ENCODE measurements at places on chromosomes 5 and 9. TPM values are rescaled to one million over a fixed set of nuclear protein-coding genes. Genes with fewer than 3 reads are reported as not detected.

The IL11RA gene
- total RNA-seq = 45.5 TPM

DNA sequence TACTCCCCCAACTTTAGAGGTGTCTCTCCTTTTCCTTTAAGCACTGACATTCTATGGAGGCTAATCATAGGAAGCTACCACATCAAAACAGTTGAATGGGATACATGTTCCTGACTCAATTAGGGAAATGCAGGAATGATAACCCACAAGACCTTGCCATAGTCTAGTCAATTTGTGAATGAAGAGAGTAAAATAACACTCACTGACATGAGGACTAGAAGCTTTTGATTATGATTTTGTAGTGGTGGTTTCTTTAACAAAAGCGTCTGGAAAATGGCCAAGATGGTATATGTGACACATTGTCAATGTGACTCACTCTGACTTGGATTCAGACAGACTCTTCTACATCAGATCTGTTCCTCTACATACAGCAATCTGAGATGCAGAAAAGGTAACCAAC lies 13.7 kb upstream of the PRELID2 start:
- DNase-seq = no peak
- H3K27me3 ChIP-seq = no peaks in the 10 kb centered on the region
- no peak overlapping the region for H3K27ac ChIP-seq
- H3K4me3 ChIP-seq = no peak overlapping the region
- H3K36me3 ChIP-seq = no peaks in the 10 kb centered on the region

GRCh38 chr5:161934486-161934885 lies 86.6 kb downstream of the GABRA1 start:
- H3K36me3 ChIP-seq = no peaks in the 10 kb centered on the region
- DNase-seq = no peak
- no peak overlapping the region for H3K4me3 ChIP-seq
- H3K27ac ChIP-seq = no peak overlapping the region
- no peaks in the 10 kb centered on the region for H3K4me1 ChIP-seq
- no peaks in the 10 kb centered on the region for H3K27me3 ChIP-seq

GRCh38 chr5:172895549-172895948 lies 61.5 kb downstream of the ERGIC1 start:
- no peaks in the 10 kb centered on the region for H3K4me1 ChIP-seq
- H3K36me3 ChIP-seq = no peaks in the 10 kb centered on the region
- no peaks in the 10 kb centered on the region for H3K27me3 ChIP-seq
- H3K4me3 ChIP-seq = no peak overlapping the region

DNA sequence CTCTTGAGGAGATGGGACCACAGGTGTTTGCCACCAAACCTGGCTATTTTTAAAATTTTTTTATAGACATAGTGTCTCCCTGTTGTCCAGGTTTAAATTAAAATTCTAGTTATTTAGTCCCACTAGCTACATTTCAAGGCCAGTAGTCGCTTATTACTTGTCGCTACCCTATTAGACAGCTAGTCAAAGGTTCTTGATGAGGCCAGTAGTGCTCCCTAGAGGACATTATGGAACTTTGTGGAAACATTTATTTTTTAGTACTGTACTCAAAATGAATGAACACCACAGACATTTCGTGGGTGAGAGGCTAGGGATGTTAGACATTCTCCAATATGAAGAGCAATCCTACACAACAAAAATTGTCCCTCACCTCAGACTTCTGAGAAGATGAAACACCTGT lies 14.4 kb upstream of the GRXCR2 start:
- no peaks in the 10 kb centered on the region for H3K36me3 ChIP-seq
- no peak for DNase-seq
- no peak overlapping the region for H3K4me3 ChIP-seq

- H3K4me3 ChIP-seq = no peak overlapping the region
- no peaks in the 10 kb centered on the region for H3K27me3 ChIP-seq
- DNase-seq = no peak
- no peak overlapping the region for H3K27ac ChIP-seq
- no peaks in the 10 kb centered on the region for H3K36me3 ChIP-seq
Observed at GRCh38 chr5:91306497-91306896, 76.6 kb downstream of the ARRDC3 start.

DNA sequence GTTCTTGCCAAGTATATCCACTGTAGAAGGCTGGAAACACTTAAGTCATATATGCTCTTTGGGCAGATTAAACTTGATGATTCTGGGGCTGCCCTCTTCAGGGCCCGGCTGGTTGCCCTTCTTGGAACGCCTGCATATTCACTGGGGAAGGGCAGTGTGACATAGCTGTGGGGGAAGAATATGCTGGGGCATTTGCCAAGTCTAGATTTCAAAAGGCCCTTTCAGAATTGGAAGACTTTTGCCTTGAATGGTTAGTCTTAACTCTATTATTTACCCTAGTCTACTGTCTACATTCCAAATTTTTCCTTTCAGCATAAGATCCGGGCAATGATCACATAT lies 161.2 kb upstream of the PITX1 start:
- H3K4me1 ChIP-seq = no peaks in the 10 kb centered on the region
- H3K27me3 ChIP-seq = no peaks in the 10 kb centered on the region
- H3K27ac ChIP-seq = no peak overlapping the region
- H3K4me3 ChIP-seq = no peak overlapping the region
- H3K36me3 ChIP-seq = no peaks in the 10 kb centered on the region

DNA sequence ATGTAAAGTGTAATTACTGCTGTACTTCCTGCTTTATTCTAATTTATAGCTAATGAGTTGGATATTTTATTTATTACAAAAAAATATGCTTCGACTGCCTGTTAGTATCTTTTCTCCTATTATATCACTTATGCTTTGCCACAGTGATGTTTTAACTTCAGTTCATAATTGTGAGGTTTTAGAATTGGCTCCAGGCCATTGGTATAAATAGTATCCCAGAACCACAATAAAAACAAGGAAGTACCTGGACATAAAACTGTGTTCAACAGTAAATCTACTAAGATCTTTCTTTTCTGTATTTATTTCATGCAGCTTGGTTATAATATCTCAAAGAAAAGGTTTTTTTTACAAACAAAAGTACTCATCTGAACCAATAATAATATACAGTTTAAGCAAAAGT lies 354.3 kb upstream of the CDH9 start:
- no peaks in the 10 kb centered on the region for H3K4me1 ChIP-seq
- DNase-seq = no peak
- H3K36me3 ChIP-seq = no peaks in the 10 kb centered on the region
- no peak overlapping the region for H3K27ac ChIP-seq

The PCDHB9 gene
- 4.1 TPM for total RNA-seq

DNA sequence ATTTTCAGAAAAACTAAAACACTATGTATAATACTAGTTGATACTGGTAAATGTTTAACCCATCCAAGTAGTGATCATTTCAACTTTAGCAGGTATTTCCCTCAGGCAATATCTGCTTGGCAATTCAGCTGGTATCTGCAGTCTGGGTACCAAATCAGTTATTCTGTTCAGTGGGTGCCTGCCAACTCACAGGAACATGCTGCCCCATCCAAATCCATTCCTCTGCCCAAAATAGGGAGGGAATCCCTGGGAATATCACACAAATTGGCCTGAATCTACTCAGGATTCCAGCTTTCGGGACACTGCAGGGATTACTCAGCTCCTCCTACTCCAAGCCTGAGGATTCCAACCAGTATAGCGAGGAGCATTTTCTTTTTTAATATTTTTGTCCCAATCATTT lies 61.7 kb upstream of the PDE4D start:
- H3K4me1 ChIP-seq = no peaks in the 10 kb centered on the region
- H3K4me3 ChIP-seq = no peak overlapping the region
- H3K27me3 ChIP-seq = no peaks in the 10 kb centered on the region
- DNase-seq = no peak

The ZSWIM6 gene
- total RNA-seq = 16.8 TPM

DNA sequence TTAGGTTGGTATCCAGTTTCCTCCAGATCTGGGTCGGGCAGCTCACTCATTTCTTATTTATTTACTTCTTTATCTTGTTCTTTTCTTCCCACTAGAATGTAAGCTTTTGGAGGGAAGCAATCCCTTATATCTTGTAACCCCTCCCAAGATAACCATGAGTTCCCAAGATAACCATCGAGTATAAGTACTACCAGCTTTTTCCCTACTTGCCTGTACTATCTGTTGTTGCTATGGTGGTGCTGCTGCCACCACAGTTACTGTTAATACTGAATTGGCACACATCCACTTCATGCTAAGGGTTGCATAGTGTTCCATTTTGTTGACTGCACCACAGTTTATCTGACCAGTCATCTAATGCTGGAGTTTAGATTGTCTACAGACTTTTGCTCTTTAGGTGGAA lies 19.9 kb downstream of the NUP214 start:
- no peaks in the 10 kb centered on the region for H3K4me1 ChIP-seq
- no peak for DNase-seq
- H3K27me3 ChIP-seq = no peaks in the 10 kb centered on the region
- no peak overlapping the region for H3K4me3 ChIP-seq
- peaks cover 23% of the 10 kb centered on the region for H3K36me3 ChIP-seq

- H3K27me3 ChIP-seq = no peaks in the 10 kb centered on the region
- no peak for DNase-seq
- H3K4me3 ChIP-seq = no peak overlapping the region
- no peaks in the 10 kb centered on the region for H3K4me1 ChIP-seq
- no peaks in the 10 kb centered on the region for H3K36me3 ChIP-seq
- H3K27ac ChIP-seq = no peak overlapping the region
Observed at GRCh38 chr5:58545912-58546311, 37.0 kb upstream of the RAB3C start.

DNA sequence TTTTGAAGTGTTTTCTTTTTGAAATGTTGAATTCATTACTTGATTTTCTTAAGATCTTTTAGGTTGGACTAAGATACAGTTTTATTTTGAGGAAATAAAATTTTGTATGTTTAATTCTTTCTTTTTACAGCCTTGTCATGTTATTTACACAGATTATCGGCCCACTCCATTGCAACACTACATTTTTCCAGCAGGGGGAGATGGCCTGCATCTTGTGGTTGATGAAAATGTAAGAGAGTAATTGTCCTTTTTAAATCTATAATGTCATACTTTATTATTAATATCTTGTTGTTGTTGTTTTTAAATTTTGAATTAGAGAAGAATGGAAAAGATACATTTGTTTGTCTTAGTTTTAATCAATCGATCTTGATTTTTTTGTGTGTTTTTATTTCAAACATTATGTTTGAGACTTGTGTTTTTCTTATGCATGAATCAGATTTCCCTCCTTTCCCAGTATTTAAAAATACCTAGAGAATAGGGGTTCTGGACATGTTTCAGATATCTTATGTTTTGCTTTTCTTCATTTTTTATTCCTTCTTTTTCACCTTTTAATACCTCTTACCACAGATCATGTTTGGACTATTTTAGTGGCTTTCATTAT lies 36.7 kb downstream of the MTREX start:
- no peak overlapping the region for H3K4me3 ChIP-seq
- peak; percentile 70 for DNase-seq

DNA sequence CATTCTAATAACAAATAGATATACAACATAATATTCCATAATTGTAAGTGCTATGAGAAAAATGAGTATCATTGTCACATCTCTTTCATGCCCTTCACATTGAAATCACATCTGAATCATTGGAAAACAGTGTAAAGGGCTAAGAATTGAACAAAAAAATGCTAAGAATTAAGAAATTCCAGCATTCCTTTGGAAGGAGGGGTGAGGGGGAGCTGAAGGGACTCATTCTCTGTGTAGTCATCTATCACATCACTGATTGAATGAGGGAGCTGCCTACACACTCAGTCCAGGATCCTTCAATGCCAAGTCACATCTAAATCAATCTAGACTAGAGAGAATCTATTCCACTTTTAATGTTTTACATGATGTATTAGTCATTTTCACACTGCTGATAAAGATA lies 286.6 kb downstream of the DTWD2 start:
- H3K36me3 ChIP-seq = no peaks in the 10 kb centered on the region
- H3K27me3 ChIP-seq = no peaks in the 10 kb centered on the region
- H3K4me3 ChIP-seq = no peak overlapping the region
- H3K4me1 ChIP-seq = no peaks in the 10 kb centered on the region
- no peak for DNase-seq

The TAS2R1 gene
- total RNA-seq = not detected

The IRX1 gene
- total RNA-seq = 19.7 TPM

DNA sequence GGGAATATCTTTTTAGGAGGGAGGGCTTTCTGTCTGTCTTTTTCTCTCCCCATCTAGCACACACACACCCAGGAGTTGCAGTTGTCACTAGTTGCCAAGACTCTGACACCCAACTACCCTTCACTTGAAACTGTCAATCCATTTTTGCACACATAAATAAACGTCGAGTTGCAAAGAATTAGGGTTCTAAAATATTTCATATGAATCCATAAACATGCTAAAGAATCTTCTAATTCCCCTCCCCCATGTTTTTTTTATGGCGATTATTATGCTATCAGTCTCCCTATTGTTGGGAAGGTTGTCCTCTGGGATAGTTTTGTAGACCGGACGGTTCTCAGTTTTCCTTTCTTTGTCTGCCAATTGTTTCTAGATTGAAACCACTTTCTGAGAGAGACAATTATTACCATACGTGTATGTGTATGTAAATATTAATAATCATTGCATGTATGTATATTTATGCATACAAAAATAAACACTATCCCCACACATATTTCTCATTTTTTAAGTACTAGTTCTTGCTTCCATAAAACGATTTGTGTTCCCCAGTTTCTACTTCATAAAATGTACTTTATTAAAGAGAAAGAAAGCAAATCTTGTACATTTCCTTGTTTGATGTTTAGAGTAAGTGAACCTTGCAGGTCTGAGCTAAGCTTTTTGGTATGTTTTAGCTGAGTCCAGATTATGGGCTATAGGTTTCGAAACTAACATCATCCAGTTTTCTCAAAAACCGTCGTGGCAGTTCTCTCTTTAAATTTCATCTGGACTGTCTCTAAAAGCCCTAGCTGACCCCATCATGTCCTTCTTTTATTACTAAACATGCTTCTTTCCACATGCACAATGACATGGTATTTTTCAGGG lies 165.0 kb upstream of the MPDZ start:
- H3K4me1 ChIP-seq = no peaks in the 10 kb centered on the region
- DNase-seq = no peak
- H3K36me3 ChIP-seq = no peaks in the 10 kb centered on the region
- peak overlapping the region; percentile 42 for H3K4me3 ChIP-seq

- H3K36me3 ChIP-seq = peaks cover 12% of the 10 kb centered on the region
- no peak overlapping the region for H3K27ac ChIP-seq
- H3K4me3 ChIP-seq = no peak overlapping the region
- no peaks in the 10 kb centered on the region for H3K4me1 ChIP-seq
- no peak for DNase-seq
- no peaks in the 10 kb centered on the region for H3K27me3 ChIP-seq
Observed at GRCh38 chr9:5110867-5111681, 74.4 kb downstream of the INSL6 start.

GRCh38 chr5:73031839-73032238 lies 76.0 kb downstream of the FCHO2 start:
- no peak for DNase-seq
- H3K36me3 ChIP-seq = no peaks in the 10 kb centered on the region
- no peak overlapping the region for H3K4me3 ChIP-seq
- H3K27me3 ChIP-seq = no peaks in the 10 kb centered on the region
- no peak overlapping the region for H3K27ac ChIP-seq

DNA sequence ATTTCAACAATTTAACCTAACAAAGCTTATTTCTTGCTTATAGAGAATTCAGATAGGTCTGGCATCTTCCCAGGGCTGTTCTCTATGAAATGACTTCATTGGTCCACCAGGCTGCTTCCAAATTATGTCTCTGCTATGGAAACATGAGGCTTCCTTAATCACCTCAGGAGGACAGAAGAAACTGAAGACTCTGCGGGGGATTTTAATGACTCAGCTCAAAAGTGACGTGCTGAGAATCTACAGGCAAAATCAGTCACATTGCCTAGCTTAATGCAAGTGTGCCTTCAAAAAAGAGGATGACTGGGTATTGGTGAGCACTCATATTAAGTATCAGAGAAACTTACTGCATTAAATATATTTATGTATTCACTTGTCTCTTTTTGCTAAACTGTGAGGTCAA lies 315.5 kb upstream of the RGMB start:
- DNase-seq = no peak
- H3K4me3 ChIP-seq = no peak overlapping the region
- H3K27me3 ChIP-seq = no peaks in the 10 kb centered on the region
- H3K36me3 ChIP-seq = no peaks in the 10 kb centered on the region
- H3K4me1 ChIP-seq = no peaks in the 10 kb centered on the region

Data from breast epithelium (tissue), 4 donors.